T-helper 9 cell (primary cell): ENCODE measurements at places on chromosomes 11 and 22.

GRCh38 chr11:18312012-18312411, 9.9 kb downstream of the HPS5 start:
- no peak for DNase-seq

DNA sequence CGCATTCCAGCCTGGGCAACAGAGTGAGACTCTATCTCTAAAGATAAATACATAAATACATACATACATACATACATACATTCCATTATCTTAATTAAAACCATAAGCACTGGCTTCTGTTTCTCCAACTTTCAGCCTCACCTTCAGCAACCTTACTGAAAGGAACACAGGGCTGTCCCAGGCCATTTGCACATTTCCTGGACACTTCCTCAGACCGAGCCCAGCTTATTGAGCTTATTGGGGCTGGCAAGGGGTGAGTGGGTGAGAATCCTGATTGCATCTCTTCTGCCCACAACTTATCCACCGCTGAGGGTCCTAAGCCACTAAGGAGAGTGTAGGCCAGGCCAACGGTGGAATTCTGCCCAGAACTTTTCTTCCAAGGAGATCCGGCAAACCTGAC, 16.5 kb upstream of the LRP5 start:
- DNase-seq, result no peak

GRCh38 chr11:71078482-71078881, 173.9 kb downstream of the SHANK2 start:
- no peak for DNase-seq

DNA sequence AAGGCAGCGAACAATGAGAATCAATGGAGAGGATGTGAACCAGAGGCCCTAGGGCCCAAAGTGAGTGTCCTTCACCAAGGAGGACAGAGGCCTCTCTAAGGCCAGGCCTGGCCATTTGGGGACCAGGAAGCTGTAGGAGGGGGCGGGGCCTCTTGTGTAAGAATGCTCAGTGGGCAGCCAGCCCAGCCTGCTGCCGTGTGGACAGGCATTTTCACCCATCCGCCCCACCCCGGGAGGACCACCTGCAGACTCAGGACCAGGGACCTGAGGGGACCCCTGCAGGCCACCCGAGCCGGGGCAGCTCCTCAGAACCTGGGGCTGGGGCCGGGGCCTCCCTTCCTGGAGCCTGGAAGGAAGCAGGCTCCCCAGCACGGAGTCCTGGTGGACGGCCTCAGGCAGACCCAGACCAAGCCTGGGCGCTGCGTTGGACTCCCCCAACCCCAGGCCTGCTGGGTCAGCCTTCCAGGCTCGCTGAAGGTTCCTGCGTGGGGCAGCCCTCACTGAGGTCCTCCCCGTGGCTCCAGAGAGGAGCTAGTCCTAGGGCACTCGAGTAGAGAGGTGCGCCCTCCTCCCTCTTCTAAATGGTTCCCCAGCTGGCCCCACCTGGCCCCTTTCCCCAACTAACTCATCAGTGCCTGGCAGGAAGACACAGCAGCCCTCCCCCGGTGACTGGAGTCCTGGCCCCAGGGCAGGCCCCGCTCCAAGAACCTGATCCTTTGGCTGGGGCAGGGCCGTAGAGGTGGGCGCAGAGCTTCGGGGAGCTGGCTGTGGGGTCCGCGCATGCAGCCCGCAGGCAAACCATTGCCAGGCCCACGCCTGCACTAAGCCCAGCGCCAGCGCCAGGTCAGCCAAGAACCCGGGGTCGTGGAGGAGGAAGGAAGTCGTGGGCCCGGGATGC, 1.5 kb upstream of the TRABD start:
- no peak for DNase-seq

- no peak for DNase-seq
Measured at GRCh38 chr11:87081358-87081757, 43.6 kb downstream of the TMEM135 start.

- DNase-seq, result no peak
Measured at GRCh38 chr22:21010426-21011113, 4.4 kb upstream of the P2RX6 start.

GRCh38 chr22:22094921-22095320, 112.3 kb upstream of the TOP3B start:
- no peak for DNase-seq

DNA sequence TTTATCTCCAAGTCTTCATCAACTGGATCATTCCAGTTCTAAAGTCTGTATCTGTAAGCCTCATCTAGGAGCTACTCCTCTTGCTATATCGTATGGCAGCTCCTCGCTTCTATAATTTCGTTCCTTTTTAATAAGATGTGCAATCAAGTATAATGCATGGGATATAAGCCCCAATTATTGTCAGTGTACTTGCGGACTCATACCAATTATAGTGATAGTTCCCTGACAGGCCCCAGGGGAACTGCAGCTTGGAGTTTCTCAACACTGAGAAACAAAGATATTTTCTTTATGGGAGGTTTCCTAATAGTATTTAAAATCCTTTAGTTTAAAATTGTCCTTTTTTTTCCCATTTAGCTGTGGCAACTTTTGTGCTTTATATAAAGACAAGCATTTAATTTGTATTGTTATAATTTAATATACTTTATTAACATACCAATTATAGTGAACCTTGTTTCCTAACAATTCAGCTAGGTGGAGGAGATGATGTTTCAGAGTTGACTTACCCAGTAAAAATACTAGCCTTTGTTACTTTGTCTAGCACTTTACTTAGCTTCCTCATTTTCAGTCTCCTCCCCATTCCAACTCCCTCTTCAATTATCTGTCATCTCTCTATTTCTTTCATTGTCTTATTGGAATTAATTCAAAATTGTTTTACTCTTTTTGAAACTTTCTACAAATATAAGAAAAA, 25.3 kb upstream of the DDX17 start:
- no peak for DNase-seq

- DNase-seq, result no peak
Measured at GRCh38 chr11:21625982-21626381, 566.9 kb upstream of the ANO5 start.

- DNase-seq, result no peak
Measured at GRCh38 chr11:121500717-121501116, 48.0 kb upstream of the SORL1-AS1 start.

DNA sequence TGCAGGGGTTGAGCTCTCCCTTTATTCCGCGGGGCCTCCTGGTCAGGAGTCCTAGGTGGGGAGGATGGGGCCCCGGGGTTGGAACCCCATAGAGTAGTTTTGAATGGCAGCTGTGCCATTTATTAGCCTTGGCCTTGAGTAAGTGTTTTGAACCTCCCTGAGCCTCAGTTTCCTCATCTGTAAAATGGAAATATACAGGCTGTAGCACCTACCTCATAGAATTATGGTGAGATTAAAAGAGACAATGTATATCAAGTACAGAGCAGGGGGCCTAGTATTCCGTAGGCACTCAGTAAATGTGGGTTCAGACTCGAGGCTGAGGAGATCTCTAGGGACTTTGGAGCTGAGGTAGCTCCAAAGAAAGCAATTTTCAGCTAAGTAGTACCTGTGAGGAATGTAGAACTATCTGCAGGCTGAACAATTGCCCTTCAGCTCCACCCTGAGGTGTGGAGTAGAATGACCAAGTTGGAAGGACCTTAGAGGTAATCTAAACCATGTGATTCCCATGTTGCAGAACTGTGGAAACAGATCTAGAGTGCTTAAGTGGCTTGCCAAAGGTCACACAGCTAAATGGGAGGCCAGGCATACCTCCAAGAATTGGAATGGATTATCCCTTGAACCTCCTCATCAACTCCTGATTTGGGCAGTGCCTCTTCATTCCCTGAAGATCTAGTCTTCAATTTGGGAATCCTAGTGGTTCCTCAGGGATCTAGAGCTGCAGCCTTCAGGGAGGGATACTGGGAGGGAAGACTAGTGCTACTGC, 682 bp downstream of the PGAP2 start:
- peak; percentile 23 for DNase-seq

- no peak for DNase-seq
Measured at GRCh38 chr11:104061853-104062521, 25.5 kb downstream of the DDI1 start.

- DNase-seq, result no peak
Measured at GRCh38 chr22:43094085-43094484, 4.9 kb upstream of the TTLL1 start.

- DNase-seq, result no peak
Measured at GRCh38 chr22:40674274-40674673, 5.0 kb upstream of the MCHR1 start.

DNA sequence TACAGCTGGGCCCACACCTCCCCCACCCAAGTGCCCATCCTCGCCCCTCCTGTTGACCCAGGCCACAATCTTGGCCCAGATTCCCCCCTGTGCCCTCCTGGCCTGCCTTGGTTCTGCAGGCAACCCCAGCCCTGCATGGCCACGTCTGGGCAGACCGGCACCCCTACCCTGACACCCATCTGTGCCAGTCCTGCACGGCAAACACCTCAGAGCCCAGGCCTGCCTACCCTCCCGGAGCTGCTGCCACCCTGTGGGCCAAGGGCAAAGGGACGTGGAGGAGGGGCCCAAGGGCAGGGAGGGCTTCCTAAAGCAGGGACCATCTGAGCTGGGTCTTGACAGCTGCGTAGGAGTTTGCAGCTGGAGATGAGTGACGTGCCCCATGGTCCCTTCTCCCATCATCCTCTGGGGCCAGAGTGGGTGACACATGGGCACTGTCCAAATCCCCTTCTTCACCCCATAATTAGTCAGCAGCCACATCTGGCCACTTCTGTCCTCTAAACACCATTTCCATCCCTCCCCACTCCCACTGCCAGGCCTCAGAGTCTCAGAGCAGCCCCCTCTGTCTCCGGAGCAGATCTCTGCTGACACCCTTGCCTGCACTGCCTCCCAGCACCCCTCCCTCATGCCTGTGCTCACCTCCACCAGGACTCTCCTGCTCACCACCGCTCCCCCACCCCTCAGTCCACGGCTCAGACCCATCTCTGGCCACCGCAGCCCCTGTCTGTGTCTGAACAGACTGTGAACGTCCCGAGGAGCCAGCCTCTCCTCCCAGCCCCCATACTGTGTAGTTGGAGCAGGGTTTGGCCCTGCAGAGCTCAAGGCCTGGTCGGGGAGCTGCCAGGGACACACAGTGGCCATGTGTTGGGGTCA, 35.6 kb upstream of the PPARA start:
- DNase-seq, result no peak

GRCh38 chr22:39601180-39601535, 30.6 kb downstream of the CACNA1I start:
- no peak for DNase-seq

DNA sequence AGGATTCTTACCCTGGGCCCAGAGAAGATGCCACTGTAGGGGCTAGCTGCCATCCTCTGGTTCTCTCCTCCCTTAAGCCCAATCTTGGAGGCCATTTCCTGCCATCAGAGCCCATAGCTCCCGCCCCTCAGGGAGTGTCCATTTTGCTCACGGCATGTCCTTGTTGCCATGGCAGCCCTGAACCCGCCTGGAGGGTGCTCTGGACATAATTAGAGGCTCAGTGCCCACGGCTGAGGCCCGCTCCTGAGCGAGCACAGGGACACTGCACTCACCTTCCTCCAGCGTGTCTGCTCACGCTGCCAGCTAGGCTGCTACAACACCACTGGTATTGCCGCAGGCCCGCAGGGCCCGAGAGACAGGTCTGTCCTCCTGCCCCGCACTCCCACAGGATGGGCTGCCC, 11.1 kb upstream of the SUSD2 start:
- no peak for DNase-seq

DNA sequence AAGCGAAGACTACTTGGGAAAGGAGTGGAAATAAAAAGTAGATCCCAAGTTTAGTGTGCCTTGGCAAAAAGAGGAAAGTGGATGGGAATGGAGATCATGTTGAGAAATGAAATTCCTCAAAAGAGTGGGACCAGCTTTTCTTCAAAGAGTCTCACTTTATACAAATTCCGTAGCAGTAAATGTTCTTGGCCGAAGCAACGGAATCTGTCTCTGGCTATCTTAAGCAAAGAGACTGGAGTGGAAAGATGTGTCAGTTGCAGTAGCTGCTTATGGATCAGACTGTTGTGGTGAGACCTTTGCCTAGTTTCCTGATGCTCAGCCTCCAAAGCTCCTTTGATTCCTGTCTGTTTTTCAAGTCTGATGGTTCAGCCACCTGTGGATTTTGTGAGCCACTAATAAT, 73.6 kb downstream of the CSTPP1 start:
- no peak for DNase-seq

DNA sequence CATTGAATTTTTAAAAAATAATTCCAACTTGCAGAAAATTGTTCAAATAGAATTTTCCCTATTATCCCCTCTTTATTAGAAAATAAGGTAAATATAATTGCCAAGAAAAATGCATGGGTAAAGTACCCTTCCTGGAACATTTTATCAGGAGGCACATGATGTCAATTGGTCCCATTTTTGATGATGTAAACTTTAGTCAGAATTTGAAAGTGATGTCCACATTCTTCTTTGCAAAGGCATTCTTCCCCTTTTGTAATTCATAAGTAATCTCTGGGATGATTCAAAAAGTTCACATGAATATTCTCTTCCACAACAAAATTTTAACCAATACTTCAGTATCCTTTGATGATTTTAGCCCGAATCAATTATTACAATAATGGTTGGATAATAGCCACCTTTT, 86.9 kb upstream of the ANO3 start:
- no peak for DNase-seq

DNA sequence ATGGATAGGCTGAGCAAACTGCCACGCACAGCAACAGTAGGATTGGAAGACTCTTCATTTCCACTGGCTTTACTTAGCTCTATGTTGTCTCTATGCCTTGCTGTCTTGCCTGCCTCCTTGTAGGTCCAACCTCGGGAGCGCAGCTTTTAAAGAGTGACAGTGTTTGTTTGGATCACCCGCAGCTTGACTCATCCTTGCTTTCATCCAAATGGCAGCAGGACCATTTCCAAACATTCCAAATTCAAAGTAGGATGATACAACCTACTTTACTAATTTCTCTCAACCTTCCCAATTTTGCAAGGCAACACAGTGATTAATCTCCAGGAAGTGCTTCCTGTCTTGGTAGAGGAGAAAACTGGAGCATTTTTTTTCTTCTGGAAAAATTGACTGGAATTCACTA, at the start of gene MMP3:
Gene MMP3 (minus strand): TSS at position 121 of the 400 bp plus-strand sequence. CDS start 63 bp downstream, at position 58.
- DNase-seq, result no peak

GRCh38 chr11:33769542-33769941, 4.8 kb downstream of the FBXO3 start:
- DNase-seq, result no peak

DNA sequence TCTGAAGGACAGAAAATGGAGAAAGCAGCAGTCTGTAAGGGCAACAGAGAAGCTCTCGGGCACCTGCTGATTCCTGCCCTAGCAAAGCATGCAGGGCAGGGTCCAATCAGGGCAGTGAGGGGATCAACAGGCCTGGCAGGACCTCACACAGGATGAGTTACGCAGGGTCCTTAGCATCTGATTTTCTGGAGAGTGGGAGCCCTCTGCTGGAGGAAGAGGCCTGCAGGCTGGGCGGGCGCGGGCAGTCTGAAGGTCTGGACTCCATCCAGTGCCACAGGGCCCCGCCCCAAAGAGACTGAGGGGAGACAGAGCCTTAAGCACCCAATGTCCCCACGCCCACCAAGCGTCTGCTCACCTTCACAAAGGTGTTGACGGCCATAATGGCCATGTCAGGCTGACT, 28.9 kb downstream of the AP1B1 start:
- no peak for DNase-seq

DNA sequence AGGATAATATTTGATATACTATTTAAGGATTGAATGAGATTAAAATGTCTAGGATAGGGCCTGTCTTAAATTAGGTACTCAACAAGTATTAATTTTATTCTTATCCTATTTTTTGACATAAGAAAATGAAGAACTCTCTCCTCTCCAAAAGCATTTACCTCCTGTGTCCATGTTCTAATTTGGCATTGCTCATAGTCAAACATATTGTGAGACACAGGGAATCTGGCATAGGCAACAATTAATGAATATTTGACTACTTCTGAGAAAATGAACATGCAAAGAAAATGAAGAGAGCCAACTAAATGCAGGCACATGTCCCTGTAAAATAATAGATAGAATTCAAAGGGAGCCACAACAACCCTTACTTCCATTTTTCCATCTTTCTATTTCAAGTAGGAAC, 198.5 kb upstream of the C11orf87 start:
- no peak for DNase-seq
